Right lung (tissue), 10 donors: ENCODE measurements at places on chromosomes 16 and 17. TPM values are rescaled to one million over a fixed set of nuclear protein-coding genes. Genes with fewer than 3 reads are reported as not detected.

RTN4RL1 gene
- polyA plus RNA-seq = 1.1 TPM

DNA sequence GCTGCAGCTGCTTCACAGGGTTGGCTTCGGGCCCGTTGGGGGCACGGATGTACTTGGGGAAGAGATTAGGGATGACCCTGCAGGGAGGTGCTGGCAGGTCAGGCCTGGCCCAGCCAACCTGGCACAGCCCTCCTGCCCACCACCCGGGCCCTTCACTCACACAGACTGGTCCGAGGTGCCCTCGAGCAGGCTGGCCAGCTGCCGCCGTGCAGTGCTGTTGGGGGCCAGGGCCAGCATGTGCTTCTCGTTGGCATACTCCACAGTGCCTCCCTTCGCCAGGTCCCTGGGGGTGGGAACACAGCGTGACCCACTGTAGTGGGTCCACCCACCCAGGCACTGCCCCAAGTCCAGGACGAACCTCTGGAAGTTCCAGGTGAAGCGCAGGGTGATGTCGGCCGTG lies 9.9 kb downstream of the CTU2 start:
- no peak for DNase-seq

RAB11FIP4 gene
- 8.2 TPM for polyA plus RNA-seq

DNA sequence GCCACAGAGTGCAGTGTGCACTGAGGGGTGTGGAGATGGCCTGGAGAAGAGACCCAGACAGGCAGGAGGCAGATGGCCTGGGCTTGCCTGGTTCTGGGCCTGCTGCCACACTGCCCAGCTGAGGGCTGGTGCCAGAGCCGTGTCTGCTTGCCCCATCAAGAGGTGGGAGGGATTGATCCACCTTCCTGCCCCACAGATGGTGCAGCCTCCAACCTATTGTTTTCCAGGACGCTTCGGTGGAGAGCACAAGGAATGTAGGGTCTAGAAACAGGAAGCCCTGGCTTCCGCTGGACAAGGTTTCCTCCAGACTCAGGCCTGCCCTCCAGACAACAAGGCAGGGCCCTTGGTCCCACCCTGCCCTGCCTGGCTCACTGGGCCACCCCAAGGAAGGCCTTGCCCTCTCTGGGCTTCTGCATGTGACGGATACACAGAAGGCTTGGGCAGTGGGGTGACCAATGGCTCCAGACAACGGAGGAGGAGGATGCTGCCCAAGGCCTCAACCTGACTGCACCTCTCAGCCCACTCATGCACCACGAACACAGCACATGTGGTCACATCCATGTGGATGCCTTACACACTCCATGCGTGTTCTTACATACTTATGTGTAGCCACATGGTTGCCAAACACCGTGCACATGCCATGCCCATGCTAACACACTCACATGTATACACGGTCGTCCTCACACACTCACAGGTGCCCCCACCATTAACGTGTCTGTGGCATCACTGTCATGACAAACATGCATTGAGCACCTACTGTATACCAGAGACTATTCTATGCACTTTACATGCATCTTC lies 6.5 kb upstream of the CDH5 start:
- no peak for DNase-seq

TP53TG3C gene
- not detected for polyA plus RNA-seq

- no peak for DNase-seq
These were observed 203.1 kb downstream of the MSI2 start for GRCh38 chr17:57459286-57459915.

GRCh38 chr16:81910366-81910885 lies 100.8 kb downstream of the SDR42E1 start:
- DNase-seq = no peak

SYT17 gene
- polyA plus RNA-seq = 12.8 TPM

SLC47A1 gene
- 1.2 TPM for polyA plus RNA-seq

PDILT gene
- not detected for polyA plus RNA-seq

DNA sequence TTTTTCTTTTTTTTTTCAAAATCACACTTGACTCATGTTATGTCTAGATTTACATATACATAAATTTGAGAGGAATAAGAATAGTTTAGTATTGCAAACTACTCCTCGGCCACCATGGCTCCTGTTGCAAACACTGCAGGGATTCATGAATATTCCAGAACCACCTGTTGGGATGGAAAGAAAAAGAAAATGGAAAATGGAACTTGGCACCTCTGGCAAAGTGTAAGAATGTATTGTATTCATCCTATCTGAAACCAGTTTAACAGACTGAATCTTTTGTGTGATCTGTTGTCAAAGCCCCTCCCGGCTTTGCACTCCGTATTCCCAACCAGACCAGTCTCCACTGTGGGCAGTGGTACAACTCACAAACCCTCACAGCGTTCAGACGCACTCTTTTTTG lies 124.4 kb downstream of the SPECC1 start:
- DNase-seq = no peak

KRTAP9-8 gene
- polyA plus RNA-seq = not detected

- DNase-seq = no peak
These were observed 159.5 kb downstream of the RBFOX1 start for GRCh38 chr16:7492122-7492521.

- peak; percentile 73 for DNase-seq
These were observed 14.7 kb upstream of the BCAR1 start for GRCh38 chr16:75265911-75266701.

GRCh38 chr16:3577302-3577752 lies at the start of gene NLRC3:
Gene NLRC3 (minus strand): TSS chr16:3577403. CDS start chr16:3565036, 12,367 bp downstream.
- DNase-seq = no peak

IRX3 gene
- polyA plus RNA-seq = 53.1 TPM

DNA sequence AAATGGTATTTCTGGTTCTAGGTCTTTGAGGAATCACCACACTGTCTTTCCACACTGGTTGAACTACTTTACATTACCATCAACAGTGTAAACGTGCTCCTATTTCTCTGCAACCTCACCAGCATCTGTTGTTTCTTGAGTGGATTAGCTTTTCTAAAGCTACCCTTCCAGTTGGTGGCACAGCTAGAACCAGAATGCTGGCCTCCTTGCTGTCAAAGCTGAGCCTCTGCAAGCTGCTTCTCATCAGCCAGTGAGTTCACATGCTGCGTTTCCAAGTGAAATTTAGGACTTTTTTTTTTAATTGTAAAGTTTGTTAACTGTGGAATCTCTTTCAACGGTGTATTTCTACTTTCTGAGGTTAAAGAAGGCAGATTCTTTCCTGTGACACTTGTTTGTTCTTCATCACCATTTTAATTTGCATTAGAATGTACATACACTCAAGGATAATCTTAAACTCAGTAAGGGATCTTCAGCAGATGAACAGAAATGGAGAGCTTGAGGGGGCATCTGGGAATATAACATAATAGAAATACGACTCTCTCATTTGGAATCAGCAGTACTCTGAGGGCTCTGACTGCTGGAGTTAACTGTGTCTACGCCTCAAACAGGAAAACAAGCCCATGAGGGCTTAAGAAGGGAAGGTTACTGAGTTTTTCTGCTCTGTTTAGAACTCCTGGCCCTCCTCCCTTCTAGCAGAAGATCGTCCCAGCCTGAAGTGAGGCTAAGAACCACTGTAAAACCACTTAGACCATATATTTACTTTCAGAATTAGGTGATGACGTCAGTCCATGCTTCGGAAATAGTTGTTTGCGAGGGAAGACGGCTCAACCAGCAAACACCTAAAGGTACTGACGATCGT lies 148.4 kb upstream of the FAM20A start:
- DNase-seq = no peak

ANKRD40CL gene
- 0.77 TPM for polyA plus RNA-seq

DNA sequence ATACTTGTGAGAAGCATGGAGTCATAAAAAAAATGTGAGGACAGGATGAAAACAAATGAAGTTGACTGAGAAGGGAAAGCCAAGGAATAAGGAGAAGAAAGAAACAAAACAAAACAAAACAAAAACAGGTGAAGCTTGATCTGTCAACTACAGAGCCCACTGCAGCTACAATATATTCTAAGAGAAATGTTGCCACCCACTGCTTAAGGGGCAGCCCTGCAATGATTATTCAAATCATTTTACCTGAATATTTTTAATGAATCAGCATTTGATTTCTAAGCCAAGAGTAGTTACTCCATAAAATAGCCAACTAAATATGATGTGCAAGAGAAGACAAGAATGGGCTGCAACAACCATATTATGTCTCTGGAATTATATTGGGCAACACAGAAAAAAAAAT lies 252.0 kb upstream of the KIF2B start:
- no peak for DNase-seq

- no peak for DNase-seq
These were observed 51.9 kb downstream of the PLCG2 start for GRCh38 chr16:81830845-81831540.

- peak; percentile 69 for DNase-seq
These were observed 682.1 kb upstream of the SOX9 start for GRCh38 chr17:71438631-71439146.

DNA sequence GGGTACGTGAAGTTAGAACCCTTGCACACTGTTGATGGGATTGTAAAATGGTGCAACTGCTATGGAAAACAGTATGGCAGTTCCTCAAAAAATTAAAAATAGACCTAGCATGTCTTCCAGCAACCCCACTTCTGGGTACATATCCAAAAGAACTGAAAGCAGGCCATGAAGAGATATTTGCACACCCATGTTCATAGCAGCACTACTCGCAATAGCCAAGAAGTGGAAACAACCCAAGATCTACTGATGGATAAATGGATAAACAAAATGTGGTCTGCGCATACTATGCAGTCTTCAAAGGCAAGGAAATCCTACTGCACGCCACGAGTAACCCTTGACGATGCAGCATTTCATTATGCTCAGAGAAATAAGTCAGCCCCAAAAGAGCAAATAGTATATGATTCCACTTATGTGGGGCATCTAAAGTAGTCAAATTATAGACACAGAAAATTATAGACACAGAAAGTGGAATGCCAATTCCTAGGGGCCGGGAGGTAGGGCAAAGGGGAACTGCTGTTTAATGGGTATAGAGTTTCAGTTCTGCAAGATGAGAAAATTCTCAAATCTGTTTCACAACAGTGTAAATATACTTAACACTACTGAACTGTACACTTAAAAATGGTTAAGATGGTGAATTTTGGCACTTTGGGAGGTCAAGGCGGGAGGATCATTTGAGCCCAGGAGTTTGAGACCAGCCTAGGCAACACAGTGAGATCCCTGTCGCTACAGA lies 17.2 kb downstream of the CORO7 start:
- no peak for DNase-seq
